ENCODE measurements at places on chromosomes 12 and 14.

DNA sequence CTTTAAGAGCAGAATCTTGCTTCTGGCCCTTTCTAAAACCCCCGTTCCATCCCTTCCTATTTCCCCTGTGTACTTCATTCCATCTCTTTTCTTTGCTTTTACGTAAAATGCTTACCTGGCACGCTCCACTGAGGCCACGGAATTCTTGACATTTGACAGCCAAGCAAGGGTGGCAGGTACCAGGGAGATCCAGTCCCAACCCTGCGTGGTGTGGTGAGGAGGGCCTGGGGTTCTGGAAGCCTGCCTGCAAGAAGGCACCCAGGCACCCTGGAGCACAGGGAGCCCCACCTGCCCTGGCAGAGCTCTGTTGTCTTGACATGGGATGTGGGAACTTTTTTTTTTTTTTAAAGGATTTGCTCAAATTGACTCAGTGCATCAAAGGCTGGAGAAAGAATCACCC lies 48.6 kb downstream of the ITPK1 start:
- no peak for DNase-seq

DNA sequence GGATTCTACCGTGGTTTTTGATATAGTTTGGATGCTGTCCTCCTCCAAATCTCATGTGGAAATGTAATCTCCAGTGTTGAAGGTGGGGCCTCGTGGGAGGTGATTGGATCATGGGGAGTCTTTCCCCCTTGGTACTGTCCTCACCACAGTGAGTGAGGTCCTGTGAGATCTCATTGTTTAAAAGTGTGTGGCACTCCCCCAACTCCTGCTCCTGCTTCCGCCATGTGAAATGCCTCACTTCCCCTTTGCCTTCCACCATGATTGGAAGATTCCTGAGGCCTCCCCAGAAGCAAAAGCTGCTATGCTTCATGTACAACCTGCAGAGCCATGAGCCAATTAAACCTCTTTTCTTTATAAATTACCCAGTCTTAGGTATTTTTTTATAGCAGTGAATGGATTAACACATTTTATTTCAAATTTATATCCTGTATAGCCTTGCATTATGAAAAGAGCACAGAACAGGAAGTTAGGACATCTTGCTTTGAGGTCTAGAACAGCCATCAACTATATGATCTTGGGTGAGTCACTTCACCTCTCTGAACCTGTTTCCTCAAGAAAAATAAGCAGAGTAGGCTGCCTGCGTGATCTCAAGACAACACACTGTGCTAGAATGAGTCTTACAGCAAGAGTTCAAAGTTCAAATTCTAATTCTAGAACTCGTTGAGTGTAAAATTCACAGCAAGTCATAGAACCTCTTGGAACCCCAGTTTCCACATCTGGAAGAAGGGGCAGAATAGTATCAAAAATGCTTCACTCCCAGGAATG lies 160.9 kb upstream of the EEA1 start:
- no peak for DNase-seq

DNA sequence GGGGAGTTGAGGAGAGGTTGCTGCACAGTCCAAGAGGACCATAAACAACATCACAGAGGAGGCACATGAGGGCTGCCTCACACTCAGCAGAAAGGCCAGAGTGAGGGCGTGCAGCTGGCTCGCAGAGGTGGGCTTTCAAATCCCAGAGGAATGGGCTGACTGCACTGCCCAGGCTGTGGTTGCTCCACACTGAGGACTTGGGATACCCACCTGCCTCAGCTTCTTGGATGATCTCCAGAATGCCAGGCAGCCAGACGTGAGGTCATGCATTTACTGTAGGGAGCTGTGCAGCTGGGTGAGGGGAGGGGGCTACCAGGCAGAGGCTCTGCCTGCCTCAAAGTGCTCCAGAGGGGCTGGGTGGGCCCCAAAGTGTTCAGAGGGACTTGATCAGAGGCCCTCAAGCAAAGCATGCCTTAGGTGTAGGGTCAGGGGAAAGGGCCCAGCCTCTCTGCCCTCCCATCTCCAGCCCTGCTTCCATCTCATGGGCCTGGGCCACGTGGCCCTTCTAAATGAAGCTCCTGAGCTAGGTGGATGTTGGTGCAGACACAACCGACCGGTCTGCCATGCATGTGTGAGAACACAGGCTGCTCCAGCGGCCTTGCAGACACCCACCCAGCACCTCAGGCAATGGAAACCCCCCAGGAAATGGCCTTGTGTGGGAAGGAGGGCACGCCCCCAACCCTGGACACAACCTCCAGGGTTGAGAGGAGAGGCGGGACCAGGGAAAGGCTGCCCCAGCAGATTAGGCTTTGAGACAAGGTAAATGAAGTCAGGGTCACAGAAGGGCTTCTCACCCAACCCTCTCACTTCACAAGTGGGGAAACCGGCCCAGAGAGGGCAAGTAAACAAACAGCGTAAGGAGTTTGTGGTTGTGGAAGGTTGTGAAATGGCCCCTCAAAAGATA lies 90.8 kb downstream of the NTF3 start:
- peak; percentile 25 for DNase-seq

DNA sequence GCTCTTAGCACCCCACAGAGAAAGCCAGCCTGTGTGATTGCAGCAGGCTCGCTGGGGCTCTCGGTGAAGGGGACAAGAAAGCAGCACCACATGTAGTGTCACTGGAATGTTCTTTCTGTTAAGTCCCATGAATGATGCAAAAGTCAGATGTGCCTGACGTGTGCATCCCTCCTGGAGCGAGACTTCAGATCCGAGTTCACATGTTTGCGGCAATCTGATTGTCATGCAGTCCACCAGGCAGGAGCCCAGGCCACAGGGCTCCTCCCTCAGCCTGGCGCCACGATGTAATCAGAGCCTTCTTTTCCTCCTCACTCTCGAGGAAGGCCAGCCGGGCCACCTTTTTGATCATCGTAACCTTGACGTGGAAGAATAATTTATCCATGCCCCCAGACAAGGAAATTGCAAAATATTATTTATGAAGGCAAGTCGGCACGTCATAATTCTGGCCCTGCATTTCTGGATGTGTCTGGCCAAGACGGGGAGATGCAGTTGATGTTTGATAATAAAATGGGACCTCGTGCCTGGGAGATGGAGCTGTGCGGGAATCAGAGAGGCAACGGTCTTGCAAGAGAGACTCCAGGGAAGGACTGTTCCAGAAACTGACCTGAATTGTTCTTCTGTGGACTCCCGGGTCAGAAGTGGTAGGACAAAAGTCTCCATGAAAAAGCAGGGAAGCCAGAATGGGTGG lies 214.6 kb downstream of the PHETA1 start:
- DNase-seq: no peak

DNA sequence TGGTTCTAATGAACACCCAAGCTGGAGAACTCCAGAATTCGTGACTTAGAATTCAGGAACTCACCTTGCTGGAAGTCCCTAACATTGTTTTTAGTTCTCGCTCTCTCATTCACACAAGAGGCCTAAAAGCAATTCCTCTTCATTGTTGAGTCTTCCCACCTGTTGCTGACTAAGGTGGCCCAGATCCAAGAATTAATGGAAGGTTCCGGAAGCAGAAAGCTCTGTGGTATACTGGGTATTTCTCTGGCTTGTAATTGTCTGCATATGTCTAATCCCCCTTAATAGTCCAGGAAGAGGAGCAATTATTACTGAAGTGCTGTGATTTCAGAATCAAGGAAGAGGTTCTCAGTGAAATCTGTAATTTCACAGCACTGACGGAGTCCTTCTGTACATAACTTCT lies 31.4 kb downstream of the TMEM233 start:
- DNase-seq: peak; percentile 85

- DNase-seq: peak; percentile 28
These were observed 110.0 kb downstream of the FOXG1 start for GRCh38 chr14:28876572-28876945.

DNA sequence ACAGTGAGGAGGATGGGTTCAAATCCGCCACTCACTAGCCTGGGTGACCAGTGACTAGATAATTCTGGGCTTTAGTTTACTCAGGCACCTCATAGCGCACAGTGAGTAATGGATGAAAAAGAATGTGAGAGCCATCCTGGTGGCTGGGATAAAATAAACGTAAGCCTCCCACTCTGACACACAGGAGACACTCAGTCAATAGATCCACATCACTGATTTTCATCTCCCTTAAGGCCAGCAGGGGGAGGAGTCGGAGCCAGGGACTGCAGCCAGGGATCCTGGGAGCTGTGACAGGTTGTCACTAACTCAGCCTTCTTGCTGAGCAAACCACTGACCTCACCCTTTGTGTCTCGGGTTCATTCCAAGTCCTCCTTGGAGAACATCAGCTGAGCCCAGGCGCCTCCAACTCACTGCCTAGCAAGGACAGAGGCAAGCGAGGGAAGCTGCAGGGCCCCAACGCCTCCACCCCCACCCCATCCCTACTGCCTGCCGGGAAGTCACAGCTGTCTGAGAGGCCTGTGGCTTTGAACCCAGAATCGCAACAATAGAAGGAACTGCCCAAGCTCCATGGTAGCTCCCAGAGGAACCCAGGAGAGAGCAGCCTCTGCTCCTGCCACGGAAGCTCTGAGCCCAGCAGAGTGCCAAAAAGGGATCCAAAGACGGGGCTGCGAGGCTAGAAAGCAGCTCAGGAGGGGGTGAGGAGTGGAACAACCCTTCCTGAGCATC lies 30.7 kb downstream of the PXN start:
- DNase-seq: no peak

GRCh38 chr12:75560167-75560566 lies 48.8 kb upstream of the KRR1 start:
- no peak for DNase-seq

DNA sequence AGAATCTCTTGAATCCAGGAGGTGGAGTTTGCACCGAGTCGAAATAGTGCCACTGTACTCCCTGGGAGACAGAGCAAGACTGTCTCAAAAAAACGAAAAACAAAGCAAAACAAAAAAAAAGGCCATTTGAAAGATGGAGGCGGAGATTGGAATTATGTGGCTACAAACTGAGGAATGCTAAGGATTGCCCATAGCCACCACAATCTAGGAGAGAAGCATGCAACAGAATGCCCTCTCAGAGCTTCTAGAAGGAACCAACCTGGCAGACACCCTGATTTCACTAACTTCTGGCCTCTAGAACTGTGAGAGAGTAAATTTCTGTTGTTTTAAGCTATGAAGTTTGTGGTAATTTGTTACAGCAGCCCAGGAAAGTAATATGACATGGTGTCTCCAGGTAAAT lies 50.1 kb upstream of the LIMA1 start:
- DNase-seq: no peak

DNA sequence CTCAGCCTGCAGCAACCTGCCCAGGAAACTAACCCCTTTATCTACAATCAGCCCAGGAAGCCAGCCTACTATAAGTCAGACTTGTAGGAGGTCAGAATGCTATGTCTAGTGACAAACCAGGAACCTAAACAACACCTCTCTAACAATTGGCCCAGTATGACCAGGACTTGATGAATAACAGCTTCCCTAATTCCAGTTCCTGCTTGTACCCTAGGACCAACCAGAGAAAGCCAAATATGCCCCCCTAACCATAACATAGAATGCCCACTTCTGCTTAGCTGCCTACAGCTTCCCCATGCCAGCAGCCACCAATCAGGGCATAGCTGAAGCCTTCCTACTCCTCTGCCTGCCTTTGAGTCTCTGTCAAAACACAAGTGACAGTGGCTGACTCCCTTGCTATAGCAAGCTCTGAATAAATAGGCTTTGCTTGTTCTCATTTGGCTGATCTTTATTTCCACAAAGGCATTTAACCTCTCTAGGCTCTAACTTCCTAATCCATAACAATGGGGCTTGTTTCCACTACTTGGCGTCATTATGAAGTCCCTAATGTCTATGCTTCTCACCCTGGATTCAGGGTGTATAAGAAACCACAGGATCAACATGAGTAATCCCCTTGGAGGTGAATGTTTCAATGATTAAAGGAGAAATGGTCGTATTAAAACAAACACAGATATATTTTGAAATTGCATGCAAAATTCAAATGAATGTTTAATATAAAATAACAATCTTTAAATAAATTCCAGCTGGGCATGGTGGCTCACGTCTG lies 220.2 kb downstream of the ANO6 start:
- no peak for DNase-seq

GRCh38 chr14:24145690-24146452 lies 539 bp downstream of the PSME2 start:
- peak; percentile 29 for DNase-seq

GRCh38 chr12:5771756-5772155 lies 173.3 kb downstream of the ANO2 start:
- DNase-seq: no peak

GRCh38 chr12:53871367-53871766 lies 67.3 kb upstream of the HOXC13 start:
- no peak for DNase-seq

DNA sequence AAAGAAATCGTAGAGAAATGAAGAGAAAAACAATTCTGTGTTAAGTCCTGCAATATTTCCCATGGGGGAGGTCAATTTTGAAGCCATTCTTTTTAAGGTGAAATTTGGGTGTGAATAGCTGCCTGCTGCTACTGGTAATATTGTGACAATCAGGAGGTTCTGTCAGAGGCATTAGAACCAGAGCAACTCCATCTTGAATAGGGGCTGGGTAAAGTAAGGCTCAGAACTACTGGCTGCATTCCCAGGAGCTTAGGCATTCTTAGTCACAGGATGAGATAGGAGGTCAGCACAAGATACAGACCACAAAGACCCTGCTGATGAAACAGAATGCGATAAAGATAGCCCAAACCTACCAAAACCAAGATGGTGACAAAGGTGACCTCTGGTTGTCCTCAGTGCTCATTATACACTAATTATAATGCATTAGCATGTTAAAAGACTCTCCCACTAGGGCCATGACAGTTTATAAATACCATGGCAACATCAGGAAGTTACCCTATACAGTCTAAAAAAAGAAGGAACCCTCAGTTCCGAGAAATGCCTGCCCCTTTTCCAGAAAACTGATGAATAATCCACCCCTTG lies 24.8 kb upstream of the MTHFD1 start:
- DNase-seq: no peak
